ENCODE measurements at places on chromosomes 7 and 10.

DNA sequence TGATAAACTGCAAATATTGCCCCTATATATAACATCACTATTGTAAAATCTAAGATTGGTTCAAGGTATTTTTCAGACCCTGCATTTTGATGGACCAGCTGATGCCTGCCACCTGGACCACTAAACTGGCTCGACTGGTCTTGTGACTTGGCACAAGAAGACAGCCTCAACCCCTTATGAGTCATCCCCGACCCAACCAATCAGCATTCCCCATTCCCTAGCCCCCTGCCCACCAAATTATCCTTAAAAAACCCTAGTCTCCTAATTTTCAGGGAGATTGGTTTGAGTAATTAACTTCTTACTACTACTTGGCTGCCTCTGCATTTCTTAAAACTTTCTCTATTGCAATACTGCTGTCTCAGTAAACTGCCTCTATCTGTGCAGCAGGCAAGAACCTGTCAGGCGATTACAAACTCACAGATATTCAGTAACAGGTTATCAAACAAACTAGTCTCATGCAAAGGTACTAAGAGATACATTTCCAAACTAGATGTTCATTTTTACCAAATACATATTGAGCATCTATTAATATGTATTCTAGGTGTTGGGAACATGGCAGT is 5.5 kb downstream of the CCDC186 start:
- DNase-seq: no peak

DNA sequence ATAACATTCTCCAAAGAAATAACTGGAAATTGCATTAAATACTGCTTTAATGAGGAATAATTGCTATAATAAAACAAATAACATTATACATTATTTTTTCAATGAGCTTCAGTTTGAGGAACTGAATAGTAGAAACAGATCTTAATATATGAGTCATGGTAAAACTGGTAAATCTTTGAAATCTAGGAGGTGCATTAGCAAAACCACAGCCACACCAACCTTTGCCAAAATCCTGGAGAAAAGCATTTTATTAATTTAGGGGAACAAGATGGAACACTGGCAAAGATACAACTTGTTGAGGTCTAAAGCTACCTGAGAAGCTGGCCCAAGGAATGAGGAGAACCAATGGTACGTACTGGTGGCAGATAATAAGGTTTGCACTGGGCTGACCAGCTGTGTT is 5.4 kb upstream of the ASL start:
- no peak for DNase-seq

GRCh38 chr10:29007370-29007747 is 281.5 kb upstream of the LYZL1 start:
- no peak for DNase-seq

GRCh38 chr7:124672011-124672410 is 93.6 kb downstream of the GPR37 start:
- DNase-seq: no peak

- DNase-seq: no peak
Observed at GRCh38 chr7:158479021-158479663, 108.5 kb downstream of the PTPRN2 start.

- DNase-seq: no peak
Observed at GRCh38 chr7:131471250-131472004, 85.0 kb downstream of the PODXL start.

Data from cortex of kidney (tissue), 1 donor.